Renal cortex interstitium (tissue), 15 donors: ENCODE measurements at places on chromosomes 5 and 9. TPM values are rescaled to one million over a fixed set of nuclear protein-coding genes. Genes with fewer than 3 reads are reported as not detected.

DNA sequence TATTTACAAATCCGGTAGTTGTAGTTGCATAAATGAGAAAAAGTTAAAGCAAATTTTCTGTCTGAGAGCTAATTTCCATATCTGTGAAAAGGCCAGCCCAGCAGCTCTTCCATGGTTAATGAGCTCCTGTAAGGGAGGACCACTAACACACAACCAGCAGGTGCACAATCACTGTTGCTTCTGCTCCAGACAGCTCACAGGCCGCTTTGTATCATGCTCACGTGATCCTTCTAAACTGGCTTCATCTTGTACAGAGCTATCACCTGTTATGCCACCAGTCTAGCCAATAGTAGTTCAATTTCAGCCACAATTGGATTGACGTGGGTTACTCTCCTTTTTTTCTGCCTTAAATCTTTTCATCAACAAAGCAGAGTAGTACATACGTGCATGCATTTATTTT, 38.3 kb upstream of the FBXL17 start:
- no peak for DNase-seq

DNA sequence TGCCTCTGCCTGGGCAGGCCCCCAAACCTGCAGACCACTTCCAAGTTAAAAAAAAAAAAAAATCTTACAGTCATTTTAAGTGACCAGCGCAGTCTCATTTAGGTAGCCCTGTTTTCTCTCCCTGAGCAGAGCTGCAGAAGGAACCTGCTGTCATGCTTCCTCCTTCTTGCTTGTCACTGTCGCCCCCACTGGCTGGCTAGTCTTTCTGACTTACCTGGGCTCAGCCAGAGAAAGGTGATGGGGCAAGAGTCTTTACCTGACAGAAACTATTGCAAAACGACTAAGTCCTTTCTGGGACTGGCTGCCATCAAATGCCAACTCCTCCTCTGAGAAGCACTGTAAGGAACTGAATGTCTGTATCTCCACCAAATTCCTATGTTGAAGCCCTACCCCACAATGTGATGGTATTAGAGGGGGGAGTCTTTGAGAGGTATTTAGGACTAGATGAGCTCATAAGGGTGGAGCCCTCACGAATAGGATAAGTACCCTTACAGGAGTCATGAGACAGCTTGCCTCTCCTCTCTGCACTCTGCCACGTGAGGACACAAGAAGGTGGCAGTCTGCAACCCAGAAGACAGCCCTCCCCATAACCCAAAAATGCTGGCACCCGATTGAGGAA, 58.4 kb upstream of the SHC3 start:
- DNase-seq = no peak

DNA sequence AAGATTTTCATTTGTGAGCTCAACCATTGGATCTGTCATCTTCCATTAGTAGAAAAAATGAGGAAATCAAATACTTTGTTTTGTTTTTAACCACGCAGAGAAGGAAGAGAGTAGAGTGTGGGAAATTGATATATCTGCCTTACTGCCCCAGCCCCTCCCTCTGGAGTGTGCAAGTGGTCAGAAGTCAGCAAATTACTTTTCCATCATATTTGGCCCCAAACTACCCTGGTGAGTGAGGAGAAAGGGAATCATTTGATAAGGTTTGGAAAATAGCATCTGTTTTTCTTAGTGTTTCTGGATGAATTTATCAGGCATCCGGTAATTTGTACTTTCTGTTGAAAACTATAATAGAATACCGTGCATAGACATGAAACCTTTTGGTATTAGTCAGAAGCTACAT, 327.4 kb downstream of the MARCHF11 start:
- DNase-seq = no peak

- DNase-seq = no peak
Measured at GRCh38 chr5:145479271-145479670, 355.9 kb downstream of the PRELID2 start.

GRCh38 chr5:138177941-138178515, 402 bp downstream of the BRD8 start:
- peak; percentile 28 for DNase-seq

HK3 gene
- 0.45 TPM for polyA plus RNA-seq

GRCh38 chr5:17056141-17056631, 120.1 kb upstream of the MYO10 start:
- DNase-seq = no peak

DNA sequence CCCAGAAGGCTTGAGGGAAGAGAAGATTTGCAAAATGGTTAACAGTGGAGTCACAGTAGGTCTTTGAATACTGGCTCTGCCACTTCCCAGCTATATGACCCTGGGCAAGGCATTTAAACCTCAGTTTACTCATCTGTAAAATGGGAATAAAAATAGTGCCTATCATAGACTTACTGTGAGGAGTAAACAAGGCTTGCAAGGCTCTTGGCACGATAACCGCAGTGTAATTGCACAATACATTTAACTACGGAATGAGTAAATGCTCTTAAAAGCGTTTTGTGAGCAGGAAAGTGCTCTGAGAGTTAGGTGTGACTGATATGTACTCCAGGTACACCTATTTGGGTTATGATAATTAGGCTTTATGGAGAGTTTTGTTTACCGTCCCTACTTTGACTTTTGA, 8.4 kb downstream of the SLC36A3 start:
- no peak for DNase-seq

- no peak for DNase-seq
Measured at GRCh38 chr9:5111696-5112095, 73.7 kb downstream of the INSL6 start.

DNA sequence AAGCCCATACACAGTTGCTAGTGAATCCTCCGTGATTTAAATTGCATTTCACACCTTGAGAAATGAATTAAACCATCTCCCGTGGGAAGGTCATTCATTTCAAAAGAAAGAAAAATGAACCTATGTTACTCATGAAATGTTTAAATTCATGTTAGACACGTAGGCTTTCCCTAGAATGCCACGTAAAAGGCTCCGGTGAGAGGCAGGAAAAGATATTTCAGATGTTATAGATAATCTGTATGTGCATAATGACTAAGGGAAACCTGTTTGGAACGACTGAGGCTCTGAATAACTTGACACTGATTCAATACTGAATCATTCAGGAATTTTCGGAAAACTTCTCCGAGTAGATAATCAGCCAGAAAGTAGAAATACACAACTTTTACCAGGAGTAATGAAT, 134.3 kb upstream of the ICE1 start:
- DNase-seq = no peak

AJM1 gene
- 0.64 TPM for polyA plus RNA-seq

DNA sequence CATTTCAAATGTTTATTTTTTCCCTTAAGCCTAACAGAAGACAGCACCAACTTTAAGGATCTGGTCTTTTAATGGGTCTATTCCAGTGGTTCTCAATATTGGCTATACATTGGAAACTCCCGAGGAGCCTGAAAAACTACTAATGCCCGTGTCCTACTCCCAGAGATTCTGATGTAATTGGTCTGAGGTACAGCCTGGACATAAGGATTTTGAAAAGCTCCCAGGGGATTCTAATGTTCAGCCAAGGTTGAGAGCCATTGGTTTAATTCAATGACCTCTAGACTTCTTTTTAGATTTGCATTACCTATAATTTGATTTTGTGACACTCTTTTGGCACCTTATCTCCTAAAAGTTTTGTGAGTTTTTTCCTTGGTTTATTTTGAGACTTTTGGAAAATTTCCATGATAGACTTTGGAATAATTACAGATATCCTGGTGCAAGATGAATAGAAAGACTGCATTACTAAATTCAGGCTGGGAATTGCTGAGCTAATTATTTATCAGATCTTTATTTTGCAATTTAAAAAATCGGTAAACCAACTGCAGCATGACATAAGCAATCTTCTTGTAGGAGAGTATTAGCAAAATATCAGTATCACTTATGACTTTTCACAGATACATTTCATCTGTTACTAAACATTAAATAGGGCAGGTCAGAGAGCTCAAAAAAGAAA, 91.5 kb upstream of the ELL2 start:
- DNase-seq = no peak

INIP gene
- polyA plus RNA-seq = 35.7 TPM

DNA sequence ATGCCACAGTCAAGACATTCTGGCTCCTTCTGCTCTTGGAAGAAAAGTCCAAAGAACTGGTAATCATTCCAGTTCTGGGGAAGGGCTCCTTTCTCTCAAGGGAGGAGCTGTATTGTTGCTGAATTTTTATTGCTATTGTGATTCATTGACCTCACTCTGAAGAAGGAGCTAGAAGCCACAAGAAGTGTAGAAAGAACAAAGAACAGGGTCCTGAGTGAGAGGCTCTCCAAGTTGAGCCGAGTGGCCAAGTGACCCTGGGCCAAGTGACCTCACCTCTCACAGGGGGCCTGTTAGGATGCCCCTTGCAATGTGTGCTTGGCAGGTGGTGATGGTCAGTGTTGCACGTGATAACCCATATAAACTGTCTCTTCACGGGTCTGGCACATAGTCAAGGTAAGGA, 173.3 kb downstream of the FGF18 start:
- no peak for DNase-seq

PFN3 gene
- polyA plus RNA-seq = 3.2 TPM

GRCh38 chr5:129629575-129629974, 118.3 kb upstream of the MINAR2 start:
- DNase-seq = no peak

- DNase-seq = no peak
Measured at GRCh38 chr5:123819833-123820232, 307.9 kb downstream of the CSNK1G3 start.

GRCh38 chr5:180491496-180491895, 2.7 kb upstream of the CNOT6 start:
- DNase-seq = no peak

- peak; percentile 12 for DNase-seq
Measured at GRCh38 chr9:20884985-20885593, 146.4 kb downstream of the HACD4 start.

SLC28A3 gene
- polyA plus RNA-seq = 0.08 TPM

ITGA2 gene
- polyA plus RNA-seq = 27.1 TPM

DNA sequence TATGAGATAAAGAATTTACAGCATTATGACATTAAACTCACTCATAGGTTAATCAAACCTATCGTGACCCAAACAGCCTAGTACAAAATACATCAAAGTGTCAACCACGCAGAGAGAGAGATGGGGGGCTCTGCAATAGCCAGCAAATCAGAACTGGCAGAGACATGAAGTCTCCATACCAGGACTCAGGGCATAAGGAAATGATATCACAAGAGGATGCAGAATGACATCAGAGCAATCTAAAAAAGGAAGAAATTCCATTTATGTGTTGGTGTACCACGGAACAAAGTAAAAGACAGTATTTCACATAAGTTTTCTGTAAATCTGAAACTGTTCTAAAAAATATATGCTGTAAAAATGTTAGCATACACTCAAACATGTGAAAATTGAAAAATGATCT, 24.6 kb downstream of the BICD2 start:
- DNase-seq = no peak

GRCh38 chr9:90508940-90509339, 133.7 kb downstream of the DIRAS2 start:
- no peak for DNase-seq

- DNase-seq = no peak
Measured at GRCh38 chr9:101738566-101739183, at the start of gene GRIN3A. Gene GRIN3A, minus strand, starts transcription at chr9:101738647. Its CDS starts 668 bp downstream, at chr9:101737979.

DNA sequence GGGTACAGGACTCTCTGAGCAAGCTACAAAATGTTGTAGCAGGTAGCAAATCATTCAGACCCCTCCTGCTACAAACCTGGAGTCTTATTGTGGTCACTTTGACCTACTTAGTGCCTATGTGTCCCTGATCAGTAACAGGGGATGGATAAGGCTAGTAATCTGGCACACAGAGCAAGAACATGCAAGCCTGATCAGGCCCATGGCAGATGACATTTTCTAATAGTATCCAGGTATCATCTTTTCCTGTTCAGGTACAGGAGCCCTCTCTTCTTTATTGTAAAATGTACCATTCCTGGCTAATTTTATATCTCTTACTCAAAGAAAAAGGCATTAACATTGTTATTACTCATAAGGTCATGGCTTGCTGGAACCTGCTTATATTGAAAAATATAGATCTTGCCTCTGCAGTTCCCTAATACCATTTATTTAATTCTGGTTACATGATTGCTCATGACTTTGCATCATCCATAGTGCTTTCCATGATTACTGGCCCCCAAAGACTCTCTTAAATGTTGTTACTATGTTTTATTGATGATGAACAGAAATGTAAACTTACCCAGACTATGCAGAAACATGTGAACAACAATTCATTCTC, 18.2 kb upstream of the CCNH start:
- DNase-seq = no peak

SLCO6A1 gene
- polyA plus RNA-seq = not detected

- no peak for DNase-seq
Measured at GRCh38 chr5:139765409-139766217, 30.0 kb upstream of the PSD2 start.

GRCh38 chr9:72844440-72844768, 108.4 kb downstream of the ALDH1A1 start:
- DNase-seq = no peak

ROPN1L gene
- polyA plus RNA-seq = 1.1 TPM

DNA sequence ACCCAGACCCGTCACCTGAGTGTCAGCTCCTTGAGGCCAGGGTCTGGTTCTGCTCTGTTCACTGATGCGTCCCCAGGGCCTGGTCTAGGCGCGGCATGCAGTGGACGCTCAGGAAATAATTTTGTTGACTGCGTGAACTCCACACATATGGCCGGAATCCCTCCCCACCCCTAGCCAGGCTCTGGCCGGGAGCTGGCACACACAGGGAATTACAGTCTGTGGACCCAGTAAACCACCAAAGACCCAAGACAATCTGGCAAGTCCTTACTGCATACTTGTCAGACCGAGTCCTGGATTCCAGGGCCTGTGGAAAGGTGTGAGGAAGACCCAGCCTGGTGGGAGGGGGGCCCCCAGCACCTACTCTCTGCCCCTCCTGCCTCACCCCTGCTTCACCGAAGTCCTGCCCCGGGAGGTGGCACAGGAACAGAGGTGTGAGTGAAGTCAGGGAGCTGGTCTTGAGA, 113.0 kb upstream of the IER5L start:
- DNase-seq = no peak

DNA sequence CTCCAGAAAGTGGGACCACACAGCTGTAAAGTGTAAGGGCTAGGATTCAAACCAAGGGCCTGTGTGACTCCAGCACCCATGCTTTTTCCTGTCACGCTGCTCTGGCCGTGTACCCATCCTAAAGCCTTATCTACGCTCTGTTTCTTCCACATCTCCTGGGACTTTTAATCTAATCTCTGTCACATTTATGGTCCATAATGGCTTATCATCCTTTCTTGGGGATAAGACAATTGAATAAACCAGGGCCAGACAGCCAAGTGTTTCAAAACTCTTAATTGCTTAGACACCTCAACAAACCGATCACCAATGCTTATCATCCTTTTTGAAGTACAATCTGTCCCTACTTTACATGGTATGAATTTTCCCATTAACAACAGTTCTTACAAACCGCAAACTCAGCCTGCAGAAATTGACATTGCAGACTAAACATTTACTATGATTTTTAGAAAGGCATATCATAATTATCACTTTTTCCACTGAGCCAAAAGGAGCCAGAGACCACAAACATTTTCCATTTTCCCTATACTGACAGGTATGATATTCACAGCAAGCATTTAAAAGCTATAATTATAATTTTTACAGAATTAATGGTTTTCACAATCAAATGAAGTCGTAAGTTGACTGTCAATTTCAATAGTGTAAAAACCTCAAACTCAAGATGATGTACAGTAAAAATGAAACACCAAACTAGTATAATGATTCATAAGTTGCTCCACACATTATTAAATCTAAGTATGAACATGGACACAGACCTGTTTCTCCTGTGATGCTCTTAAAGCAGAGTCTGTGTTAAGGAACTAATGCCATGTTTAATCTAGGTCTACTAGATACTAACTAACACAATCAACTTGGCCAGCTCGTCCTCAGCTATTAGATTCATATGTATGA, 99.5 kb downstream of the FBXW11 start:
- DNase-seq = no peak

- peak; percentile 33 for DNase-seq
Measured at GRCh38 chr5:31232273-31232888, 38.9 kb downstream of the CDH6 start.

GRCh38 chr9:134328341-134328840, 2.1 kb downstream of the RXRA start:
- no peak for DNase-seq

NFIB gene
- polyA plus RNA-seq = 19.9 TPM
